ENCODE measurements at places on chromosomes 12 and 14.

DNA sequence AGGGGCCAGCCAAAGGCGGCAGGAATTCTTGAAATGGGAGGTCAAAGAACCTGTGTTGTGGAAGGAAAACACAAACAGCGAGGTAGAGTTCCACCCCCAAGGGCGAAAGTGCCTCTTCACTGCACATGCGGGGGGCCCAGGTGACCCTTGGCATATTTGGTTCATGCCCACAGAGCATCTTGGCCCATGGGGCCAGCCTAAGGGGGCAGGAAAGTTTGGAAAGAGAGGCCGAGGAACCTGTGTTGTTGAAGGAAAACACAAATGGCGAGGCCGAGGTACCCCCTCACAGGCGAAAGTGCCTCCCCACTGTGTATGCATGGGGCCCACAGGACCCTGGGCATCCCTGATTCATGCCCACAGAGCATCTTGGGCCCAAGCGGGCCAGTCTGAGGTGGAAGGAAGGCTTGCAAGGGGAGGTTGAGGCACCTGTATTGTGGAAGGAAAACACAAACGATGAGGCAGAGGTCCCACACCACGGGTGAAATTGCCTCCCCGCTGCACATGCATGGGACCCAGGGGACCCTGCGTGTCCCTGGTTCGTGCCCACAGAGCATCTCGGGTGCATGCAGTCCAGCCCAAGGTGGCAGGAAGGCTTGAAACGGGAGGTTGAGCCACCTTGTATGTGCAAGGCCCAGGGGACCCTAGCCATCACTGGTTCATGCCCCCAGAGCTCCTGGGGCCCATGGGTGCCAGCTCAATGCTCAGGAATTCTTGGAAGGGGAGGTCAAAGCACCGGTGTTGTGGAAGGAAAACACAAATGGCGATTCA is 384.1 kb downstream of the ALG10 start:
- DNase-seq, result no peak

DNA sequence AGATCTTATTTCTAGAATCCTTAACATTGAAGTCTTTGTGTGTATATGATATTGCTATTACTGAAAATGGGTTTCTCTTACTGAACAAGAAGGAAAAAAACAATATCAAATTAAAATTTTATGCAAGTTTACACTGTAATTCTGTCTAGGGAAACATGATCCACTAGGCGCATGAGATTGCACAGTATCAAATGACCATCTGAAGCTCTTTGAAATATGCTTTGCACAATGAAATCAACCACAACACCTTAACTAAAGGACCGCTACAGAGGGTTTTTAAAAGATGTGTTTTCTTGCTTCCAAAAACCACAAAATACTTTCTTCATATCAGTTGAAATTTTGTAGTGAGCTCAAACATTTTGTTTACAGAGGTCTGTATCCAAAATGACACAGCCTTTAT is 15.1 kb upstream of the KERA start:
- no peak for DNase-seq

GRCh38 chr12:55727643-55728185 is 1.1 kb downstream of the CD63 start:
- DNase-seq, result no peak

- DNase-seq, result no peak
Observed at GRCh38 chr14:43795600-43796228, 711.4 kb downstream of the FSCB start.

GRCh38 chr12:24982250-24982649 is 33.3 kb upstream of the BCAT1 start:
- no peak for DNase-seq

DNA sequence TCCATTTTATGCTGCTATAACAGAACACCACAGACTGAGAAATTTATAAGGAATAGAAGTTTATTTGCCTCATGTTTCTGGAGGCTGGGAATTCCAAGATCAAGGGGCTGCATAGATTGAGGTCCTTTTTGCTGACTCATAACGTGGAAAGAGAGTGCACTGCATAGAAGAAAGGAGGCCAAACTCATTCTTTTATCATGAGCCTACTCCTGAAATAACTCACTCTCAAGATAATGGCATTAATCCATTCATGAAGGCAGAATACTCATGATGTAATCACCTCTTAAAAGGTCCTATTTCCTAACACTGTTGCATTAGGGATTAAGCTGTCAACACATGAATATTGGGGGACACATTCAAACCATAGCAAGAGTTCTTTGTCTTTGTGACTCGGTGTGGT is 60.0 kb upstream of the FBXO33 start:
- DNase-seq, result no peak

DNA sequence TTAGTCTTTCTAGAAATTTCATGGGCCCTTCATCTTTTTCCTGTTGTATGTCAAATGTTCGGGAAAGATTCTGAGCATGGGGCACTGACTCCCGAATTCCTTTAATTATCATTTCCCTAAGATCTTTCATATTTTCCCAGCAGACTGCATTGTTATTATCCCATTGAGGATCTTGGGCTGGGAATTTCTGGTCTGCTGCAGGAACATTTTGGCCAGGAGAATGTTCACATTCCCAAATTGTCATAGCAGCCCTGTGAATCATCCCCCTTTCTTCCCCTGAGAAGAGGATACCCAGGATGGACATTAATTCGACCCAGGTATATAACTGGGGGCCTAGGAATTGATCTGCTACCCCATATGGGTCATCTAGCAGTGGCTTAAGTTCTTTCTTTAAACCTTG is 112.5 kb downstream of the RIN3 start:
- no peak for DNase-seq

- no peak for DNase-seq
Observed at GRCh38 chr14:71203306-71203705, 296.0 kb downstream of the PCNX1 start.

DNA sequence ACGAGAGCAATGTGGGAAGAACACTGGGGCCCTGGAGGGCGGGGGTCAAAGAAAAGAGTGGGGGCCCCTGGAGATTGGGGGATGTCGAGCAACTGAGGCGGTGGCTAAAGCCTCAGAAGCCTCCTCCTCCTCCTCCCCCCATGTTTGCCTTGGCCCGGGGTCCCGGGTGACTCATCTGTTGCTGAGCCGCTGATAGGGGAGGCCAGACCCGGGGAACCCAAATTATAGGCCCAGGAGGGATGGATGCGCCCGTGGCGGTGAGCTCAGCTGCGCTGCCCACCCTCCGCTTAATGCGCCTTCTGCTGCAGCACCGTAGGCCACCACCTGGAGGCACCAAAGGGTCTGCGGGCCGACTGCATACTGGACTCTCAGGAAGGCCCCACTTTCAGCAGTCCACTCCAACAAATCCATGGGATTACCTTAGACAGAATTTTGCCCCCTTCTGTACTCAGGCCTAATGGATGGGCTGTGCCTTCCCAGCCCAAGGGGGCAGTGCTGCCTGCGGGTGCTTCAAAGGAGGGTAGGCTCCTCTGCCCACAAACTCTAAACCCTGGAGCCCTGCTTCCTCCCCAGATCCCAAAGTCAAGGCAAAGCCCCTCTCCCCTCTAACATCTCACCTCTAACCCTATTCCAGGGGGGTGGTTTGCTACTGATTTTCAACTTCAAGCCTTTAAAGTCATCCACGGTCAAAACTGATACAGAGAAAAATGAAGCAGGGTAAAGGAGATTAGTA is 2.6 kb upstream of the WNT10B start:
- DNase-seq, result no peak

- DNase-seq, result no peak
Observed at GRCh38 chr14:71702786-71703185, 229.4 kb upstream of the RGS6 start.

- DNase-seq, result no peak
Observed at GRCh38 chr12:71594214-71594948, 69.3 kb downstream of the ZFC3H1 start.

- no peak for DNase-seq
Observed at GRCh38 chr12:84842406-84843013, 70.1 kb downstream of the SLC6A15 start.

DNA sequence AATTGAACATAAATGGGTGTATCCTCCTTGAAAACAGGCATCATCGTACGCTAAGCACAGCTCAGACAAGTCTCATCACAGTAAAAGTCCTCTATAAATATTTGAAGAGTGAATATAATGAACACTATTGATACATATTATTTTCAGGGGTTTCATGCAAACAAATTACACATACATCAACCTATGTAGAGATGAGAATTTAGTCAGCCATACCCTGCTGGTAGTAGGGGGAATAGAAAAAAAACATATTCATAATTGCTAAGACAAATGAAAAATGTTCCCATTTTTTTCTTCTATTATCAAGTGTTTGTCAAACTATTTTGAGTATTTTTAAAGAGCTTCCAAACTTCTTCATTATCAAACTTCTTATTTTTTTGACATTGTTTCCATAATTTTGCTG is 205.6 kb upstream of the SOX5 start:
- DNase-seq, result no peak

DNA sequence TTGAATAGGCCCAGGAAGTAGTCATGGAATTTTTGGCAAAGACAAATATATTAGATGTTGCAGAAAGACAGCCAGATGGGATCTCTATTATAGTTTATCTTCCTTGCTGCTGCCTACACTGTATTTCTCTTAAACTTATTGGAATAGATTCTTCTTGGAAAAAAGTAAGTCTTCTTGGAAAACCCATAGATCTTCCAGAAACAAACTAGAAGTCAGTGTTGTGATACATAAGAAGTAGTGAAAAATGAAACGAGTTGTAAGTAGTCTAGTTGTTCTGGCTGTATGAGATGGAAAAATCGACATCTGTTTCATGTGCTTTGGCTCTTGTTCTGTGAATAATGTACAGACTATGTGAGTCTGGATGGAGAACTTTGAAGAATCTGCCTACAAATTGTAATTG is 29.0 kb downstream of the GLIPR1L2 start:
- no peak for DNase-seq

DNA sequence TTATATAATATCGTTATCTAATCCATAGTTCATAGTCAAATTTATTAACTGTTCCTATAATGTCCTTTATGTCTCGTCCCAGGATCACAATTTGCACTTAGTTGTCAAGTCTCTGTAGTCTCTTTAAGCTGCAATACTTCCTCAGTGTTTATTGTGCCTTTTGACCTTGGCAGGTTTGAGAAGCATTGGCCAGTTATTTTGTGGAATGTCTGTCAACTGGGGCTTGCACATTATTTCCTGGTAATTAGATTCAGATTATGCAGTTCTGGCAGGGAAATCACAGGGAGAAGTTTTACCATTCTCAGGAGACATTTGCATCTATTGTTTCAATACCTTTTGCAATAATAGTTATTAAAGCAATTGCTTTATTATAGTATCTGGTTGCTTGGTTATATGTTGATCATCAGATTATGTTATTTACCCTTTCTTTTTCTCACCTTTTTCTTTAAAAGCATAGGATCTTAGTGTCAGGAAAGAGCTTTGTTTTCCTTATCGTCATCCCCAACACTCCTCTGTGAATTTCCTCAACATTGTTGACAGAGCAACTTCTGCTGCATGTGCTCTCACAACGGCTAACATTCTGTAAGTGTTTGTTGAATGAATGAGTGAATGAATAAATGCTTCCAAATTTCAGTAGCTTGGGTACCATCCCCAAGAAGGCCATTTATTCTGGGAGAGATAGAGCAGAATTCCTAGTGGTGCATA is 3.7 kb upstream of the ART4 start:
- no peak for DNase-seq

DNA sequence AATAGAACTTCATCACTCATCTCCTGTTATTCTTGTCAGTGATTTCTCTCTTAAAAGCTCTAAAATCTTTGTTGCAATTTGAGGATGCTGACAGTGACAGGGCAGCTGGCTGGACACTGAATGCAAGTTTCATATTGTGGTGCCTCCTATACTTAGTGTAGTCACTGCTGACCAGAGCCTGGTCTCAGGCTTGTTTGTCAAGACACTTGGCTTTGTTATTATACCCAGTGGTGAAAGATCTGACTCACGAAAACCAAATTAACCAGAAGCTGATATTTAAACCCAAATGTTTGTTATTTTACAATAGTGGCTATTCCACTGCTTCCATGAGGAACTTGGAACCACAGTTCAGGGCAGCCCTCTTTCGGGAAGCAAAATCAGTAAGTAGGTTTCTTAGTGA is 42.8 kb downstream of the RPGRIP1 start:
- DNase-seq, result no peak

DNA sequence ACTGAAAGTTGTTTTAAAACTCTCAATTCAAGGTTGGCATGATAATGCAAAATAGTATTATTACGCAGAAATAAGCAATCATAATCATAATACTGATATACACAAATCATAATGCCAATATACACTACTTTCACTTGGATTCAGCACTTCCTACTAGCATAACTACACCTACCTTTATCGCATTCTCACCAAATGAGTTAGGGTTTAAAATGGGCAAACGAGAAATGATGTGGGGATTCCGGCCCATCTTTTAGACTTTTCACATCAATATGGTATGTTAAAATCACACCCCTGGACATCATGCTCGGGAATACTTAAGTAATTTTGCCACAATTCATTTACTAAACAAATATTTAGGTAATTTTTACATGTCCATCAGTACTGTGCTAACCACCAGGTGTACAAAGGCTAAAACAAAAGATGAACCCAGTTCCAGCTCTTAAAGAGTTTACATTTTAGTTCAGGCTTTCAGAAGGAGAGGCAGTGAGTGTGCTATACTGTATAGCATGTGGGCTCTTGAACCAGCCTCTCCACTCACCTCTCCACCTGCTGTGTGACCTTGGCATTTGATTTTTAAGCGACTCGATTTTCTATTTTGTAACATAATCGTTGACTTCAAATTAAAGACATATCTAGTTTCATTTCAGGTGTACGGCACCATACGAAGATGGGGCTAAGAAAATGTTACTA is 1.1 kb upstream of the USP15 start:
- no peak for DNase-seq

GRCh38 chr14:80425686-80426085 is 214.4 kb upstream of the DIO2 start:
- no peak for DNase-seq

- DNase-seq, result no peak
Observed at GRCh38 chr12:124396544-124397398, 101.9 kb downstream of the RFLNA start.

DNA sequence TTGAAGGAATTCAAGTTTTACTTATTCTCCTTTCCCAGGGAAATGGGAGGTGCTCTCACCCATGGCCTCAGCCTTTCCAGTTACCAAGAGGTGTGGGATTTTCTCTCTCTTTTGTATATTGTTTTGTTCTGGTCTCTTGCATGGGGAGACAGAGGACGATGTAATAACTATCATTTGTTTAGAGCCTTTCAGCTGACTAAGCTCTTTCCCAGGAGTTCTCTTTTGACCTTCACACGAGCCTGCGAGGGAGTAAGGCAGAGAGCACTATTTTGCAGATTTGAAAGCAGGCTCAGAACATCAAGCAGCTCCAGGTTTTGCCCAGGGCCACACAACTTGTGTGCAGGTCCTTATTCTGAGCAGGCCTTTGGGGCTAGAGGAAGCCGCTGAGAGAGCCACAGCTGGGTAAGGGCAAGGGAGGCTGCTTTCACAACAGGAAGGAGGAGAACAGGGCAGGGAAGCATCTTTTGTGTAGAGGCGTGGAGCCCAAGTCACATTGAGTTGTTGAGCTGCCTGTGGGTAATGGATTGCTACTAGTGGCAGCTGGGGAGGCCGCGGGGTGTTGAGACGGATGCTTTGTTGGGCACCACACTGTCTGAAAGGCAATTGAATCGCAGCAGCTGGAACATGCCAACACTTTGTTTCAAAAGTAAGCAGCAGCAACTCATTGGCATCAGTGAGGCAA is 116.2 kb downstream of the PRMT8 start:
- DNase-seq, result no peak

Measured in activated gamma-delta T cell treated with anti-CD3 and anti-CD28 coated beads, Interleukin-2, amount 50 U/mL, for 16 hours (primary cell).